ENCODE measurements at places on chromosomes 5 and 9.

GRCh38 chr5:72438141-72438540, 69.1 kb downstream of the ZNF366 start:
- no peaks in the 10 kb centered on the region for H3K4me1 ChIP-seq
- H3K4me3 ChIP-seq = no peak overlapping the region
- peaks cover 18% of the 10 kb centered on the region for H3K27me3 ChIP-seq
- H3K36me3 ChIP-seq = no peaks in the 10 kb centered on the region
- H3K27ac ChIP-seq = no peak overlapping the region

DNA sequence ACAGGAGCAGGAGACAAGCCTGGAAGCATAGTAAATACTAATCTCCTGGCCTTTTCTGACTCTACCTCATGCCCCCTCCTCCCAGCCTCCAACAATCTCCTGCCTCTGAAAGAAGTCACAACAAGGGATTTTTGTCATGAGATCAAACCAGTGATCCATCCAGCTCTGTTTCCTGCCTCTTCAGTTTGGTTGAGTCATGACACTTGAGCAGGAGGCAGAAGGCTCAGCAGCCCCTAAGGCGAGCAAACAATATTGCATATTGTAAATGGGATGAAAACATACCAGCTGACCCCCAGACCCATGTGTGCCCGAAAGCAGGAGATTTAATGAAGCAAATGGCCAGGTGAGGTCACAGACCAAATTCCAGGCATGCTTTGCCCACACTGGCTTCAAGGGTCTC, 272.8 kb downstream of the GAS1 start:
- no peak for DNase-seq
- H3K4me3 ChIP-seq = no peak overlapping the region
- no peaks in the 10 kb centered on the region for H3K36me3 ChIP-seq
- H3K27ac ChIP-seq = no peak overlapping the region

DNA sequence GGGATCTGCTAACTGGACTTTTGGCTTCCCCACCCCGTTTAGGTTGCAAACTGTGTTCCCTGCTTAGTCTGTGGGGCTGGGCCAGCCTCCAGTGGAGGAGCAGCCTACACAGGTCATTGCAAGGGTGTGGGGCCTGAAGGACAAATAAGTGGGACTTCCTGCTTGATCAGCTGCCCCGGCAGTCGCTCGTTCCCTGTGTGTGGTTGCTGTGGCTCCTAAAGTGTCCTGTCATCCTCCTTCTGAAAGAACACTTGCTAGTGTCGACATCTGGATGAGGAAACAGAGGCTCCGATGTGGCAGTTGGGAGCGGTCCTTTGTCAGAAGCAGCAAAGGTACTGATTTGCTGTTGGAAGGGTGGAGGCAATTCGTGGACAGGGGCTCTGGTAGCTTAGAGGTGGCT, 88.9 kb upstream of the TBCA start:
- H3K4me1 ChIP-seq = no peaks in the 10 kb centered on the region
- H3K27me3 ChIP-seq = peaks cover 3% of the 10 kb centered on the region
- H3K27ac ChIP-seq = no peak overlapping the region

GRCh38 chr9:28073270-28073669, 500.0 kb upstream of the C9orf72 start:
- DNase-seq = no peak
- no peaks in the 10 kb centered on the region for H3K4me1 ChIP-seq
- H3K27ac ChIP-seq = no peak overlapping the region
- no peaks in the 10 kb centered on the region for H3K27me3 ChIP-seq

GRCh38 chr5:62206150-62206829, 99.7 kb upstream of the KIF2A start:
- H3K4me1 ChIP-seq = peaks cover 1% of the 10 kb centered on the region
- H3K4me3 ChIP-seq = no peak overlapping the region
- peaks cover 4% of the 10 kb centered on the region for H3K27me3 ChIP-seq
- no peak for DNase-seq
- H3K36me3 ChIP-seq = no peaks in the 10 kb centered on the region

- H3K27me3 ChIP-seq = peaks cover 48% of the 10 kb centered on the region
- H3K4me1 ChIP-seq = peaks cover 6% of the 10 kb centered on the region
- H3K27ac ChIP-seq = no peak overlapping the region
- DNase-seq = no peak
- no peak overlapping the region for H3K4me3 ChIP-seq
Measured at GRCh38 chr9:114094971-114095370, 4.1 kb downstream of the KIF12 start.

- DNase-seq = no peak
- H3K27me3 ChIP-seq = no peaks in the 10 kb centered on the region
- H3K27ac ChIP-seq = no peak overlapping the region
- H3K4me1 ChIP-seq = no peaks in the 10 kb centered on the region
Measured at GRCh38 chr9:23751633-23752032, 74.4 kb downstream of the ELAVL2 start.

Measured in activated naive CD8-positive, alpha-beta T cell treated with anti-CD3 and anti-CD28 coated beads for 36 hours (primary cell).